ENCODE measurements at places on chromosomes 1 and 21.

GRCh38 chr1:219752645-219753044 lies 139.7 kb upstream of the ZC3H11B start:
- DNase-seq = no peak

GRCh38 chr1:44032170-44032790 lies 1.0 kb upstream of the SLC6A9 start:
- no peak for DNase-seq

DNA sequence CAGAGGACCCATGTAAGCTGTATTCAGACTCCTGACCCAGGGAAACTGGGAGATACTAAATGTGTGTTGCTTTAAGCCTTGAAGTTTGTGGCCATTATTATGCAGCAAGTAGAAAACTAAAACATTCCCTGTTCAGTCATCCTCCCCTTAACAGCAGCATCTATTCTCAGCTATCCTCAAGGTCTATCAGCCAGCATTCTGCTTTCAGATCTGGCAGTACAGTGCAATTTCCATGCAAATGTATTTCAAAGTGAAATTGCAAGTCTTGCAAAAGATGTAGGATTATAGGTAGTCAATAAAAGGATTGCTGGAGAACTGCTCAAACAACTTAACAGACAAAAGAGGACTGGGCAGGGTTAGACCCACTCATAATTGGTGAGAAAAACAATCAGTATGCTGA lies 111.3 kb downstream of the NOS1AP start:
- no peak for DNase-seq

- no peak for DNase-seq
These were observed 36.3 kb upstream of the FAM3B start for GRCh38 chr21:41280115-41280919.

DNA sequence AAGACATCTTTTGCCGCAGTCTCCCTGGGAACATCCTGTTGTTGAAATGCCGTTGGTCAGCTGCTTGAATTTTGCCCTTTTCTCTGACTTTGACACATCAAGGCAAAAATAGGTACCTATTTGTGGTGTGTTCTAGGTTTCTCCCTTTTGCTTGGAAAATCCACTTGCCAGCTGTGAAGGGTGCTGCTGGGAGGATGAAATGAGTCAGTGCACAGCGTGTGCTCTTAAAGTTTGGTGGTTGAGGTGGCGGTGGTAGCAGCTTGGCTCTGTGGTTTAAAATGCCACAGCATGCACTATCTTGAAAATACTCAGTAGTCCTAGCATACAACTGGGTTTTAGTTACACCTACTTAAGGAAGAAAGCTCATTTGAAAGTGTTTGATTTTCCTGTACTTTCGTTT lies 183.8 kb downstream of the DHRS3 start:
- peak; percentile 85 for DNase-seq

DNA sequence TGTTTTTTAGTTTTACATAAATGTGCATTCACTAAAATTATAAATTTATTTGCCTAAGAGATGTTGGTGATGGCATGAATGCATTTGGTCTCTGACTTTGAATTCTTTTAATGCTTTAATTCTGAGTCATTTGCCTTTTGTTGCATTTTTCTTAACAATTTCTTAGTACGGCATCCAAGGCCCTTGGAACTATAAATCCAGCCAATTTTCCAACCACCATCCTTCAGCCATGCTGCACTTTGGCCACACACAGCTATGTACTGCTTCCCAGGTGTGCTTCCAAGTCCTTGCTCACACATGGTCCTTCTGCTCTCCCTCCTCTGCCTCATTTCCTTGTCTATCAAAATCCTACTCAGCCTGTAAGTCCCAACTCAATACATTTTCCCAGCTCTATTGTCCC lies 161.0 kb downstream of the DHRS3 start:
- DNase-seq = no peak

- DNase-seq = no peak
These were observed 35.5 kb upstream of the TTC22 start for GRCh38 chr1:54836594-54836993.

GRCh38 chr1:18682375-18682774 lies 51.7 kb downstream of the PAX7 start:
- no peak for DNase-seq

DNA sequence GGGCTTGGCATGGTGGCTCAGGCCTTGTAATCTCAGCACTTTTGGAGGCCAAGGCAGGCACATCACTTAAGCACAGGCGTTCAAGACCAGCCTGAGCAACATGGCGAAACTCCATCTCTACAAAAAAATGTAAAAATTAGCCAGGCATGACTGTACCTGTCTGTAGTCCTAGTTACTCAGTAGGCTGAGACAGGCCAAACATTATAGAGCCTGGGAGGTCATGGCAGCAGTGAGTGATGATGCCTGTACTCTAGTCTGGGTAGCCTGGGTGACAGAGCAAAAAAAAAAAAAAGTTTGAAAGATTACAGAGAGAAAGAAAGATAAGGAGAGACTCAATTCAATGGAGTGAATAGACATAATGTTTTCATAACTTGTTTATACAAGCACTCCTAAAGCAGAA lies 556.5 kb upstream of the BRINP3 start:
- DNase-seq = no peak

DNA sequence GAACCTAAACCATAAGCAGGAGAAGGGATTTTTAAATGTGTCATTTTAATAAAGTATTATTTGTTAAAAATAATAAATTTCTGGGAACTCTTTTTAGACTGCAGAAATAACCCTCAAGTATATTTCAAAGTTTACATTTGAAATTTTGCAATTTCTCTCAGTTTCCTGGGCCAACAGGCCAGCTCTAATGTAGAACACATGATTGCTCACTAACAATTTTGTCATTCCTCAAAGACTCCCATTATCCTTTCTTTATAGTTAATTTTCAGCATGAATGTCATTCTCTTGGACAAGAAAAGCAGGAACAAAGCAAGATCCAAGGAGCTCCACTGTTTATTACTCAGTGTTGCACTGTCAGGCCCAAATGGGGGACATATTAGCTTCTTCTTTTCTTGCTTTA lies 119.4 kb upstream of the VANGL1 start:
- DNase-seq = no peak

DNA sequence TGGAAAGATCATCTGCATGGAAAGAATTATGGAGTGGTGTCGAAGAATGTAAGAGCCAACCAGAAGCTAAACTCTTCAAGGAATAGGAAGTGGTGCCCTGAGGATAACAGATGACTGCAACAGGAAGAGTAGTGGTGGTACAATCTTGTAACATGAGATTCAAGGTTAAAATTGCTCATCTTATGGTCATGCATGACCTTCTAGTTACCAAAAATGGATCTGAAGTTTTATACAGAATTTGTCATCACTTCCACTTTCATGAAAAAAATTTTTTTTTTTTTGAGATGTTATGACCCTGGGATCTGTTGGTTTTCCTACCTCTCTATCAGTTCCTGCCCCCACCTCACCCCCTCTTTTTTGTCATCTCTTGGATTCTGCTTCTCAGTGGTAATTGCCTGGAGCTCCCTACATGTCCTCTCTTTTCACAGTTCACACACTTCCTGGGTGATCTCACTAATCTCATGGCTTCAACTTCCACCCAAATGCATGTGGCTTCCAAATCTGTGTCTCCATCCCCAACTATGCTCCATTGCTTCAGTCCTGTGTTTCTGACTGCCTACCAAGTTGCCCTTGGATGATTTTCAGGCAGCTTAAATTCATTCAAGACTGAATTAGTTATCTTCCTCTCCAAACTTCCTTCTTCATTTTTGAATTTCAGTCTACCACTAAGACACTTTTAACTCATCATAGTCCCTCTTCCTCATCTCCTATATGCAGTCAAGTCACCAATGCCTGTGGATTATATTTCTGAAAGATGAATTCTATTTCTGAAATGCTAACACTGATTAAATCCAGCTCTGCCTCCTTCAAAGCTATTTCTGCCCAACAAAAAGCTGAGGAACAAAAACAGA lies 48.4 kb downstream of the SLAMF6 start:
- no peak for DNase-seq

DNA sequence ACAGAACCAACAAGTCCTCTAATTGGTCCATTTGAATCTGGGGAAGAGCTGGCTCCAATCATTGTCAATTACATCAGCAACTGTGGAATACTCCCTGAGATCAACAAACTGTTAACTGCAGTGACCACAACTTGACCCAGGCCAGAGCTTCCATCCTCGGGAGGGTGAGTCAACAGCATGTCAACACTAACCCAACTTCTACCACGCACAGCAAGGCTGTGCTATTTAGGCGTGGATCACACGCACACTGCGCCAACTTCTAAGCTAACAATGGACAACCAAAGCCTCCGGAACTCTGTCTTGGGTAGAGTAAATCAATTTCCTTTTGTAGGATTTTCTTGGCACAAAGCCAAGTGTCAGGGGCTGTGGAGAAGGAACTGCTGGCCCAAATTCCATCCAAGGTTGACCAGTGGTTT lies 30.4 kb downstream of the APP start:
- DNase-seq = peak; percentile 44

- no peak for DNase-seq
These were observed 82.3 kb downstream of the CYYR1 start for GRCh38 chr21:26490771-26491170.

DNA sequence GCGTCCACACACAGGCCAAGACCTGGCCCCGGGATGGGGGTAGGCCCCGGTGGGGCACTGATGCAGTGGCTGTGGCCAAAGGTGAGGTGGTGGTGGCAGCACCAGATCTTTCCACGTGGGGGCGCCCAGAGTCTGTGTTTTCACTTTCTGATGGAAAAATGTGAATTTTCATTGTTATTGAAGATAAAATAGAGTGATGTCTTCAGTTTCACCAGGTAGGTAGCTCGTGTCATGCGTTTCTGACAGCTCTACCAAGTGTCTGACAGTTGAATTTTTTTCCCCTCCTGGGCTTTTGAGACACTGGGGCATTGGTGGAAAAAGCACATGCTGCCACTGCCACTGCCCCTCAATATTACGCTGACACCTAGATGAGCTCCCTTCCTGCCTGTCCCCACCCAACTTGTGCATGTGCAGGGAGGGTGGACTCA lies 40.0 kb upstream of the MAGOH start:
- peak; percentile 67 for DNase-seq

GRCh38 chr1:20728371-20729154 lies 3.9 kb downstream of the SH2D5 start:
- no peak for DNase-seq

DNA sequence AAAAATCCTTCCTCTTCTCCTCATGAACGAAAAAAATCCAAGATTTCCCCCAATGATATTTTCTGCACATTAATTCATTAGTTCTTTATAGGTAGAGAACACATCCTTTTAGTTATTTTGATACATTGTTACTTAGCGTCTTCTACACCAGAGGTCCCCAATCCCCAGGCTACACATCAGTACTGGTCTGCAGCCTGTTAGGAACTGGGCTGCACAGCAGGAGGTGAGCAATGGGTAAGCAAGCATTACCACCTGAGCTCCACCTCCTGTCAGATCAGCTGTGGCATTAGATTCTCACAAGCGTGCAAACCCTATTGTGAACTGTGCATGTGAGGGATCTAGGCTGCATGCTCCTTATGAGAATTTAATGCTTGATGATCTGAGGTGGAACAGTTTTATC lies 13.0 kb downstream of the EXTL2 start:
- DNase-seq = no peak

DNA sequence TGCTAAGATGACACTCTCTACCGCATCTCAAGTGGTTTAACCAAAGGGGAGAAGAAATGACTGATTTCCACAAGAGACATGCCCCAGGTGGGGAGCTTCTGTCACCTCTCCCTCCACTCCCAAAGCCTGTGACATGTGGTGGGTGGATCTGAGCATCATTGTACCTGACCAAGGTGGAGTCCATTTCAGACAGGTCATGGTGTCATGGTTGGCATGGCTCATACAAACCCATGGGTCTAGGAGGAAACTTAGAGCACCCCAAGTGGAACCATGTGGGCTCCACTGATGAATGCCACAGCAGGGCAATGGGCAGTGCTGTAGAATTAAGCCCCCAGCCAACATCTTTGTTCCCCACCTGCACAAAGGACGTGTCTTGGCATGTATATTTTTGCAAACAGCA lies 131.5 kb upstream of the EDN2 start:
- no peak for DNase-seq
